ENCODE measurements at places on chromosomes 2 and 18.

DNA sequence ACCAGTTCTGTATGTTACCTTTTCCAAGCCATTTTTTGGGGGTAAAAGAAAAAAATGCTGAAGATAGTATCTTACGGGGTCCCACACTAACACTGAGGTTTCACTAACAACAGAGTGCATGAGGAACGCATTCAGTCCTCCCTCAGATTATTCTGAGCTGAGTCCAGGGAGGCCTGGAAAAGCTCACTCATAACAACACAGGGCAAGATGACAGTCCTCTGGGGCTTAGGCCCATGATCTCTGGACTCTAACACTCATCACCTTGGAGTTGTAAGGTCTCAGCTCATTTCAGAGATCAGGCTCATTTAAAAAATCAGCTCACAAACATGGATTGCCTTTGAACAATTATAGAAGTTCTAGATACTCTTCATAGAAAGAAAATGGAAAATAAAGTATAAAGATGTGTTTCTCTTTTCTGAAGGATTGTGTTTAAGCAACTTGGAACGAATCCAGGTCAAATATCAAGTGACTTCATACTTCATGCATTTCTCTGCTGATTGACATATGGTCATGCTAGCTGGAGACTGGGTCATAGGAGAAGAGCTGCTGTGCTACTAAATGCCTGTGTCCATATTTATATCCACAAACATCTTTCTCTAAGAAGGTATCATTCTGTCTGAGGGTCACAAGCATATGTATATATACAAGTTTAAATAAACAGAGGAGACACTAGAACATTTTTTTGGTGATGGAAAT, 265.8 kb downstream of the ALK start:
- DNase-seq: no peak

GRCh38 chr2:238847841-238848690, at the start of gene TWIST2:
TSS of gene TWIST2 (plus strand) at chr2:238848085. CDS start at chr2:238848216, 131 bp downstream.
- DNase-seq: no peak

GRCh38 chr2:215612786-215613185, 176.9 kb upstream of the FN1 start:
- DNase-seq: no peak

GRCh38 chr2:230684270-230685168, 28.1 kb upstream of the CAB39 start:
- DNase-seq: no peak

GRCh38 chr2:139514951-139515350, 734.8 kb upstream of the NXPH2 start:
- DNase-seq: no peak

GRCh38 chr2:42783511-42783910, 8.9 kb downstream of the HAAO start:
- no peak for DNase-seq

GRCh38 chr2:27407798-27408491, 1.4 kb downstream of the PPM1G start:
- no peak for DNase-seq

DNA sequence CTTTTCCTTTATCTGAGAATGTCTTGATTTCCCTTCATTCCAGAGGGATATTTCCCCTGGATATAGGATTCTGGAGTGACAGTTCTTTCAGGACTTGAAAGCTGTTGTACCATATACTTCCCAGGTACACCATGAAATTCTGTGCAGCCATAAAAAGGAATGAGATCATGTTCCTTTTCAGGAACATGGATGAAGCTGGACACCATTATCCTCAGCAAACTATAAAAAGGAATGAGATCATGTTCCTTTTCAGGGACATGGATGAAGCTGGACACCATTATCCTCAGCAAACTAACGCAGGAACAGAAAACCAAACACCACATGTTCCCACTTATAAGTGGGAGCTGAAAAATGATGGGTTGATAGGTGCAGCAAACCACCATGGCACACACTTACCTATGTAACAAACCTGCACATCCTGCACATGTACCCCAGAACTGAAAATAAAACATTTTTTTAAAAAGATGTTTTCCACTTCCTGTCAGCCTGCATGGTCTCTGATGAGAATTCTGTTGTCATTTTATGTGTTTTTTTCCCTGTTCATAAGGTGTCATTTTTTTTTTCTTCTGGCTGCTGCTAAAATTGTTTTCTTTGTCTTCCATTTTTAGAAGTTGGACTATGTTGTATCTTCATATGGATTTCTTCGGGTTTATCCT, 133.3 kb downstream of the DNAH6 start:
- no peak for DNase-seq

GRCh38 chr18:39702888-39703287, 2137.3 kb upstream of the CELF4 start:
- DNase-seq: no peak

DNA sequence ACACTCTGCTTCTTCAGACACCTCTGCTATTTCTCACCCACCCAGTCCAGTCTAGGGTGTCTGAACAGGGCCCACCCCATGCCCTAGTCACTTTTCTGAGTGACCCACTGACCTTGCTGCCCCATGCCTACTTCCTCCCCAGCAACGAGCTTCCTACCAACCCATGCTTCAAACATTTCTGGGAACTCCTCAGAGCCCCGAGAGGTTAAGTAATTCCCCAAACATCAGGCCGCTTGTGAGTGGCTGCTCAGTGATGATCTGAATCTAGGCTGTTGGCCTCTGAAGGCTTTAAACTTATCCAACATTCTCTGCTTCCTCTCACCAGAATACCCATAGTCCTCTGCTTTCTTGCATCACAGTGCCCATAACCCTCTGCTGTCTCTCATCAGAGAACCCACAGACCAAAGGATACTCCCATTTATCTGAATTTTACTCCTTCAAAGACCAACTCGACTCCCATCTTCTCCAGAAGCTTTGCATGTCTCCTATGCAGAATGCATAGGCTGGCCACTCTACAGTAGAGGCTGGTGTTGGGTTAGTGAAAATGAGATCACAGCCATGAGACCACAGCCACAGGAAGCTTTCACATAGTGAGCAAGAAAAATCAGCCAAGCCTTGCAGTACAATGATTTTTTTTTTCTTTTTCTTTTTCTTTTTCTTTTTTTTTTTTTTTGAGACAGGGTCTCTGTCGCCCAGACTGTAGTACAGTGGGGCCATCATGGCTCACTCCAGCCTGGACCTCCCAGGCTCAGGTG, 309.5 kb upstream of the LYPD1 start:
- DNase-seq: no peak

GRCh38 chr2:25790074-25790790, 88.1 kb downstream of the ASXL2 start:
- DNase-seq: no peak

GRCh38 chr2:68653538-68653982, 10.2 kb downstream of the PROKR1 start:
- peak; percentile 48 for DNase-seq

DNA sequence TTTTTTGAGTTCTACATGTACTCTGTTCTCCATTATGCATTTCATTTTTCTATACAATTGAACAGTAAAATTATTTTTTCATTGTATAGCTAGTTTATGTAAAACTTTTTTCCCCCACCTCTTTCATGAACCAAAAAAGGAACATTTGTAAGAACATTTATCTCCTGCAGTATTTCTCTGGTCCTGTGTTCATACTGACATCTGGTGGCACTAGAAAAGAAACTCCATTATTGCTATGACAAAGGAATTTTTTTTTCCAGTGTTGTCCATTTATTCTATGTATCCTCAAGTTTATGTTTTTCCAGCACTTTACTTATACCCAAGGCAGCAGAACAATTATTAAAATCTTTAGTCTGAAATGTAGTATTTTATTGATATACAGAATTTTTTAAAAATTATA, 27.4 kb upstream of the CHAC2 start:
- no peak for DNase-seq

- DNase-seq: no peak
These were observed 33.9 kb downstream of the MAPRE2 start for GRCh38 chr18:35075132-35075531.

GRCh38 chr2:105487142-105488069, 88.6 kb upstream of the FHL2 start:
- no peak for DNase-seq

DNA sequence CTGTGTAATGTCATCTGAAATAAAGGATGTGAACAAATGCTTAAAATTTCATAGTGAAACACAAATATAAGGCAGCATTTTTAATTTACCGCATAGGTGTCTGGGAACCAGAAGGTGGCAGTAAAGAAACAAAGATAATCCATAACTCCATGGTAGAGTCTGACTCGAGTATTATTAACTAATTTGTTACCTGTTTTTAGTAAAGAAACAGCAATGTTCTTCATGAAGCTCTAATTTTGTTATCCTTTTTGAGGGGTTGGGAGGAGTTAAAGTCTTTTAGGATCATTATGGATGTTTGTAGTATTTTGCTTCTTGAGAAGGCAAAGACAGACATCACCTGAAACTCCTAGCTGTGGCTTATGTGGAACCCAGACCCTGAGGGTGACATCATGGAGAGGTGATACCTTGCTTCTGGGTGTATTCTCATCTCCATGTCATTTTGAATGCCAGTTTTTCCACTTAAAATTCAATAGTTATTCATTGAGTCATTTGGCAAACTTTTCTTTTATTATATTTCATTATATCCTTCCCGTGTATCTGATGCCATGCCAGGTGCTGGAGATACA, 286.2 kb upstream of the EPAS1 start:
- no peak for DNase-seq

- no peak for DNase-seq
These were observed 487.5 kb downstream of the SUCLG1 start for GRCh38 chr2:83971547-83971946.
